ENCODE measurements at places on chromosomes 3 and 15. TPM values are rescaled to one million over a fixed set of nuclear protein-coding genes. Genes with fewer than 3 reads are reported as not detected.

The FBXO40 gene
- 0.05 TPM for total RNA-seq

DNA sequence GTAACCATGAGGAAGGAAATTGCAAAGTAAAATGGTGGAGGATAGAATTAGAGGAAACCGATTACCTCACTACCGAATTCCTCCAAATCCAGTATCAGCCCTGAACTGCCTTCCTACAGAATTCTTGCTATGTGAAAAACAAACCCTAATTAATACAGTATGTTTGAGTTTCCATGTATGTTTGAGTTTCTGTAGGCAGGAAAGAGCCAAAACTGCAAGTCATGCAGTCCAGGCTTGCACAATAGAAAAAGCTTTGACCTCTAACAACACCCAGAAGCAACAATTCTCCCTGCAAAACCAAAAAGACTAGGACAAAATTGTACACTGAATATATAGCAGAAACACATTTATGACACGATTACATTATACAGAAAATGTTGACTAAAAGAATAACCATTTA is 614.8 kb downstream of the DIPK2A start:
- H3K4me1 ChIP-seq, result no peaks in the 10 kb centered on the region
- H3K27me3 ChIP-seq, result no peaks in the 10 kb centered on the region
- no peak overlapping the region for H3K4me3 ChIP-seq
- DNase-seq, result no peak
- no peak overlapping the region for H3K27ac ChIP-seq

The LMAN1L gene
- 0.39 TPM for total RNA-seq

- no peaks in the 10 kb centered on the region for H3K27me3 ChIP-seq
- no peaks in the 10 kb centered on the region for H3K36me3 ChIP-seq
- no peak for DNase-seq
Observed at GRCh38 chr3:16309558-16309957, 44.5 kb downstream of the OXNAD1 start.

DNA sequence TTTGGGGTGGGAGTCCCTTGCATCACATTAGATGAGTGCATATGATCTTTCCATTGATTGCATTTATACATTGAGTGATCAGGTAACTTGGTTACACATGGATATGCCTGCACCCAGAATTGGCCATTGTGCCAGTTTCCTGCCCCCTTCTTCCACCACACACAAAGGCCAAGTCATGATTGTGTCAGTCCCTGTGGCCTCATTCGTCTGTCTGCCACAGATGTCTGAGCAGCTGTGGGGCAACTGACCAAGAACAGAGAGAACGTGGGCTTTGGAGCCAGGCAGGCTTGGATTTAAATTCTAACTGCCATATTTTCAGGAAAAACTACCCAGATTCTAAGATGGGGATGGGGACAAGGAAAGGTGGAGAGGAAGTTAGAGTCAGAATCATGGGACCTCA is 27.0 kb downstream of the CCNL1 start:
- H3K36me3 ChIP-seq, result no peaks in the 10 kb centered on the region
- H3K4me1 ChIP-seq, result peaks cover 83% of the 10 kb centered on the region
- DNase-seq, result no peak
- no peaks in the 10 kb centered on the region for H3K27me3 ChIP-seq

The SFMBT1 gene
- 9.7 TPM for total RNA-seq

The CCDC80 gene
- total RNA-seq, result 247 TPM

GRCh38 chr15:70576696-70577095 is 186.7 kb downstream of the UACA start:
- no peaks in the 10 kb centered on the region for H3K27me3 ChIP-seq
- H3K36me3 ChIP-seq, result no peaks in the 10 kb centered on the region
- H3K4me1 ChIP-seq, result no peaks in the 10 kb centered on the region
- H3K4me3 ChIP-seq, result no peak overlapping the region

DNA sequence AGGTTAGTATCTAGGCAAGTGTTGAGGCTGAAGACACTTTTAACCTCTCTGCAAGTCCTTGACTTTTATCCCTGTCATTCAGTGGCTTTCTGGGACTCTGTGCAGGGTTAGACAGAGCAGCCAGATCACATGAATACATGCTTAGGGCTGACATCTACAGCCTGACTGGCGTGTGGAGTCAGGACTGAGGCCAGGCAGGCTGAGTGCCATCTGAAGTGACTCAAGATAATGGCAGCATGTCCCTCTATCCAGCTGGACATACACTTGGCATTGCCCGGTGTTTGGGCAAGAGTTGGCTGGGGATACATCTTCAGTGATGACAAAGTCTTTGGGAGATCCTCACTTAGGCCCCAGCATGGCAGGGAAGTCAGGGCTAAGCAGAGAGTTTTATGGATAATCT is 22.4 kb downstream of the DUOX2 start:
- H3K36me3 ChIP-seq, result no peaks in the 10 kb centered on the region
- no peaks in the 10 kb centered on the region for H3K4me1 ChIP-seq
- no peak overlapping the region for H3K4me3 ChIP-seq
- no peak for DNase-seq
- H3K27me3 ChIP-seq, result no peaks in the 10 kb centered on the region
- H3K27ac ChIP-seq, result no peak overlapping the region

GRCh38 chr3:138381950-138382715 is 33.8 kb downstream of the MRAS start:
- H3K4me3 ChIP-seq, result no peak overlapping the region
- H3K4me1 ChIP-seq, result peaks cover 18% of the 10 kb centered on the region
- H3K27me3 ChIP-seq, result no peaks in the 10 kb centered on the region

GRCh38 chr3:128170866-128171516 is 17.7 kb downstream of the EEFSEC start:
- H3K4me3 ChIP-seq, result no peak overlapping the region
- H3K27ac ChIP-seq, result no peak overlapping the region
- DNase-seq, result peak; percentile 69
- no peaks in the 10 kb centered on the region for H3K27me3 ChIP-seq

GRCh38 chr3:42544492-42545283 is 37.1 kb downstream of the SEC22C start:
- H3K27me3 ChIP-seq, result no peaks in the 10 kb centered on the region
- peaks cover 11% of the 10 kb centered on the region for H3K36me3 ChIP-seq

GRCh38 chr15:35932531-35932930 is 386.6 kb upstream of the DPH6 start:
- H3K27ac ChIP-seq, result no peak overlapping the region
- no peak overlapping the region for H3K4me3 ChIP-seq
- no peak for DNase-seq
- no peaks in the 10 kb centered on the region for H3K27me3 ChIP-seq
- no peaks in the 10 kb centered on the region for H3K36me3 ChIP-seq

The GOLGA8O gene
- 1.4 TPM for total RNA-seq

DNA sequence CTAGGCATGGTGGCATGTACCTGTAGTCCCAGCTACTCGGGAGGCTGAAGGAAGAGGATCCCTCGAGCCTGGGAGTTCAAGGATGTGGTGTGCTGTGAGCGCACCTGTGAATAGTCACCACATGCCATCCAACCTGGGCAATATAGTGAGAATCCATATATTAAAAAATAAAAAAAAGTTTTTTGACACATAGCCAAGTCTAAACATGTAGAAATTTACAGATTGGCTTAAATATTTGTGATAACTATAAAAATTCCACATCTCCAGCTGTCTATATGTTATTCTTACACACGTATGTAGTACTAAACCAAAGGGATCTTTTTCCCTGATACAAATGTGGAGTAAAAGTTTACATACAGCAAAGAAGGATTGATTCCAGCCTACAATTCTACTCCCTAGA is 119.7 kb downstream of the CNTN4 start:
- no peak for DNase-seq
- H3K27me3 ChIP-seq, result no peaks in the 10 kb centered on the region
- no peaks in the 10 kb centered on the region for H3K4me1 ChIP-seq
- H3K27ac ChIP-seq, result no peak overlapping the region

DNA sequence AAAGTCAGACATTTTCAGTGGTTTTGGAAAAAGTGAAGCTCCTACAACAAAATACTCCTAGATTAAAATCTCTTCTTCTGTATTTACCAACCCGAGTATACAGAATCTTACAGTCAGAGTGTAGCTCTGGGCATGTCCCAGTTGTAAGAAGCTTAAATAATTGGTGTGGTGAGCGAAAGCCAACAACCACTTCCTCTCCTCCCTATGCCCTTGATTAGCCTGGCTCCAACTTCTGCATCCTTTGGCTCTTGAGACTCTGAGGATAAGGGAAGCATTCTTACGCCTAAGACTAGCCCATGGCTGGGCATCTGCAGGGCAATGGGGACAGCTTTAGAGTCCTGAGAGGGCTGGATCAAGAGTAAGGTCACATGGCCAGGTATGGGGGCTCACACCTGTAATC is 25.5 kb downstream of the RFT1 start:
- H3K4me3 ChIP-seq, result no peak overlapping the region
- H3K36me3 ChIP-seq, result no peaks in the 10 kb centered on the region
- H3K4me1 ChIP-seq, result peaks cover 24% of the 10 kb centered on the region
- H3K27me3 ChIP-seq, result no peaks in the 10 kb centered on the region
- peak overlapping the region; percentile 61 for H3K27ac ChIP-seq

DNA sequence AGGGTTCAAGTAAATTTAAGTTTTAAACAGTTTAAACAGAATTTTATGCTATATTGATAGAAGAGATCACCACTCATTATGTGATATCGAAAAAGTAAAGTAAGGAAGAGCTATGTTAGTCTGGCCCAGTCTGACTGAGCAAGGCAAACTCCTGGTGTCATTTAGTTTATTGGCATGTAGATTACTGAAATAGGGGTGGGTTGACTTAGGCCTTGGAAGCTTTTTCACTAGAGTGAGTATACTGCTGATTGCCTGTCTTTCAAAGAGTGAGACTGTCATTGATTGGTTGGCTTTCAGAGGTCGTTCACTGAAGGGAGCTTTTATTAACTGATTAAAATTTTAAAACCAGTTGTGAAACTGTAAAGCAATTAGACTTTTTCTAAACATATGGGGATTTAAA is 294.5 kb downstream of the NAALADL2 start:
- no peak for DNase-seq
- H3K27ac ChIP-seq, result no peak overlapping the region
- no peaks in the 10 kb centered on the region for H3K4me1 ChIP-seq
- no peak overlapping the region for H3K4me3 ChIP-seq
- no peaks in the 10 kb centered on the region for H3K36me3 ChIP-seq

- H3K4me3 ChIP-seq, result no peak overlapping the region
- no peak for DNase-seq
- H3K27me3 ChIP-seq, result no peaks in the 10 kb centered on the region
- H3K27ac ChIP-seq, result peak overlapping the region; percentile 66
- no peaks in the 10 kb centered on the region for H3K36me3 ChIP-seq
Observed at GRCh38 chr3:53708001-53708621, 138.1 kb downstream of the CHDH start.

GRCh38 chr15:50562735-50563640 is 16.5 kb upstream of the USP50 start:
- no peak overlapping the region for H3K4me3 ChIP-seq
- H3K27me3 ChIP-seq, result no peaks in the 10 kb centered on the region
- no peak for DNase-seq
- no peaks in the 10 kb centered on the region for H3K4me1 ChIP-seq
- no peaks in the 10 kb centered on the region for H3K36me3 ChIP-seq

- H3K4me3 ChIP-seq, result no peak overlapping the region
- no peaks in the 10 kb centered on the region for H3K36me3 ChIP-seq
- H3K27ac ChIP-seq, result no peak overlapping the region
- no peaks in the 10 kb centered on the region for H3K27me3 ChIP-seq
- DNase-seq, result peak; percentile 36
- H3K4me1 ChIP-seq, result peaks cover 12% of the 10 kb centered on the region
Observed at GRCh38 chr3:23113455-23114171, 89.5 kb upstream of the UBE2E2 start.

The IGSF10 gene
- total RNA-seq, result 24.8 TPM

DNA sequence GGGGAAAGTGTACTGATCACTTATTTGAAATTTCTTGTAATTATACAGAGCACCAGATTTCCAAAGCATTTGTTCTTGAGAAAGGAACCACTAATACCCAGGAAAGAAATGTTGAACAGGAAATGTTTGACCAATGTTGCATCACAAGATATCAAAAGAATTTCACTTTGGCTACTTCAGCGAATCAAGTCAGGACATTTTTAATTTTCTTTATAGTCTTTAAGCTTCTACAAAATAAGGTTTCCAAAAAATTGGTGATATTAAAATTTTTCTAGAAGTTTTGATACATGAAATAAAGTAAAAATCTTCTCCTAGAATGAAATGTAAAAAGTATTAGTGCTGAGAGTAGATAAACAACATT is 421.9 kb downstream of the MECOM start:
- DNase-seq, result no peak
- H3K27ac ChIP-seq, result peak overlapping the region; percentile 77
- H3K36me3 ChIP-seq, result no peaks in the 10 kb centered on the region
- H3K4me3 ChIP-seq, result peak overlapping the region; percentile 36

GRCh38 chr3:163721596-163721995 is 1356.7 kb downstream of the SI start:
- H3K36me3 ChIP-seq, result no peaks in the 10 kb centered on the region
- H3K27me3 ChIP-seq, result no peaks in the 10 kb centered on the region
- no peak overlapping the region for H3K4me3 ChIP-seq
- no peak overlapping the region for H3K27ac ChIP-seq
- DNase-seq, result no peak

DNA sequence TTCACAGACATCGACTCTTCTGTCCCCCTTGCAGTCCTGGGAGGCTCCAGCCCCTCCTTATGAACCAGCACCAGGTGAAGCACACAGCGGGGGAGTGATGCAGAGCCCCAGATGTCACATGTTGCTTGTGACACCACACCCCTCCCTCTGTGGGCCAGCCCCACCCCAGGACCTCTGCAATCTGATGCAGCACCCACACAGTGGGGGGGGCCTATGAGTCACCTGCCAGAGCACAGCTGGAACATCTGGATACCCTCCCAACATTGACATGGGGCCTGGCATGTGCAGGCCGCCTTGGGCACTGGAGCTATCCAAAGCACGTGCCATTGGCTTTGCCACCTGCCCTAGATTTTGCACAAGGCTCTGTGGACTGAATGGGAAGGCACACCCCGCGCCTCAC is 70.5 kb downstream of the FEM1B start:
- no peak for DNase-seq
- H3K4me1 ChIP-seq, result peaks cover 8% of the 10 kb centered on the region
- no peak overlapping the region for H3K27ac ChIP-seq

The DBR1 gene
- total RNA-seq, result 17.7 TPM

DNA sequence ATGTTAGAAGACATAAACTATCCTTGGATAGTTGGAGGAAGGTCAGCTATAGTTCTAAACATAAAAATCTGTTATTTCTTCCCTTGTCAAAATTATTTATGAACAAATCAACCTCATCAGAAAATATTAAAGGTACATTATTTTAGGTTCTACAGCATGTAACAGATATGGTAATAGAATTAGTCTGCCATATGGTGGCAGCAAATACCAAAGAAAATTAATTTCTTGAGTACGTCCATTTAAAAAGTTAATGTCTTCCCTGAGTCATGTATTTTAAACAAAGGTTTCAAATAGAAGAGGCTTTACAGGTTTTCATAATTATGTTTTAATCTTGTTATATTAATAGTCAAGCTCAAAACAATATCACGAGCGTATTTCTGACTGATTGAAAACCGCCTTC is 17.9 kb upstream of the ANKRD28 start:
- H3K27me3 ChIP-seq, result no peaks in the 10 kb centered on the region
- peaks cover 13% of the 10 kb centered on the region for H3K4me1 ChIP-seq
- H3K27ac ChIP-seq, result no peak overlapping the region
- no peak overlapping the region for H3K4me3 ChIP-seq
- DNase-seq, result no peak
- H3K36me3 ChIP-seq, result no peaks in the 10 kb centered on the region

Data from left lung (tissue), 14 donors.